ENCODE measurements at places on chromosomes 6 and 20. TPM values are rescaled to one million over a fixed set of nuclear protein-coding genes. Genes with fewer than 3 reads are reported as not detected.

The SLC17A3 gene
- total RNA-seq, result 0.89 TPM

The SLC17A9 gene
- 33.6 TPM for total RNA-seq

The MDFI gene
- total RNA-seq, result 47.9 TPM

The KIF25 gene
- not detected for total RNA-seq

The HSD17B8 gene
- 17.4 TPM for total RNA-seq

The DNAH8 gene
- total RNA-seq, result under 0.01 TPM

The TNNC2 gene
- total RNA-seq, result not detected

The DLK2 gene
- total RNA-seq, result 0.38 TPM

The NKAIN4 gene
- total RNA-seq, result 213 TPM

The PRRT1 gene
- not detected for total RNA-seq

The RIPPLY2 gene
- total RNA-seq, result not detected

The CALHM6 gene
- 1.6 TPM for total RNA-seq

The TFAP2B gene
- 0.16 TPM for total RNA-seq

The CNKSR3 gene
- total RNA-seq, result 16.0 TPM

The FAM217A gene
- not detected for total RNA-seq

The NFATC2 gene
- 2.3 TPM for total RNA-seq
